Pancreas (tissue), 10 donors: ENCODE measurements at places on chromosomes 11 and 22. TPM values are rescaled to one million over a fixed set of nuclear protein-coding genes. Genes with fewer than 3 reads are reported as not detected.

- DNase-seq = no peak
Measured at GRCh38 chr22:19352766-19353165, 61.2 kb upstream of the CLTCL1 start.

GRCh38 chr22:50436841-50437341 lies 37.9 kb downstream of the SBF1 start:
- DNase-seq = no peak

DNA sequence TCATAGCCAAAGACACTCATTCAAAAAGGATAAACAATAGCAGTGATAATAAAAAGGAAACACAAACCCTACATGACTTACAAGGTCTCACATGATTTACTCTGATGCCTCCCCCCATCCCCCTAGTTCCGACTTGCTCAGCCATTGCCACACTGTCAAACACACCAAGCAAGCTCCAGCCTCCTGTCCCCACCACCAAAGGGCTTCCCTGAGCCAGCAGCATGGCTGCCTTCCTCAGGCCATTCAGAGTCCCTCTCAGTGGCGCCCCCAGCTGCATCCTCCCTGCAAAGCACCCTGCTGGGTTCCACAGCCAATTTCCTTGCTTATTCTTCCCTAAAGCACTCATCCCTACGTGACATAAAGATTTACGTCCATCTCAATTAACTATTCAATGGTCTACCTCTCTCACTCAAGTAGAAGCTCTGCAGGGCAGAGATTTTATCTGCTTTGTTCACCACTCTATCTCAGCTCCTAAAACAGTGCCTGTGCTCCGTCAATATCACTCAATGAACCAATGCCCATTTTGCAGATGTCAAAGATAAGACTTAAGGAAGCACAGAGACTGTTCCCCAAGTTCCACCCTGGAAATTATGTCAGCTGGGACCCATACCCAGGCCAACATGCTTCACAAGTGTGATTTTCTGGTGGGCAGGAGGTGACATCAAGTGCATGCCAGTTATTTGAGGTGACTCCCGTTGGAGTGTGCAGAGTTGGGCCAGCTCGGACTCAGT lies 106.9 kb downstream of the SYN3 start:
- no peak for DNase-seq

DNA sequence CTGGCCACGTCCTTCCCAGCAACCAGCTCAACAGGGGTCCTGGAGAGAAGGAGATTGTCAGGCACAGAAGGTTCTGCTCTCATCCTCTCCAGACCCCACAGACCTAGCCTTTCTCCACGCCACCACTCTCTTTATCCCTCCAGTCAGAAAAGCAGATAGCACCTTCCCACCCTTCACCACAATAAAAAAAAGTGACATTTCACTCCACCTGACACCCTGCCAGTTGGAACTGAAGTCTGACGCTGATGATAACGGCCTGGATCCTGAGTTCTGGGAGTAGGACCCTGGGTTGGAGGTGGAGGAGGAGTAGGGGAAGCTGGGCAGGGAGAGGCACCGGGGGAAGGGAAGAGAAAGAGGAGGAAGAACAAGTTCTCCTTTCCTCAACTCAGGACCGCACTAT lies 127.5 kb upstream of the ANO1 start:
- DNase-seq = no peak

- no peak for DNase-seq
Measured at GRCh38 chr11:128342511-128343134, 244.7 kb downstream of the ETS1 start.

DNA sequence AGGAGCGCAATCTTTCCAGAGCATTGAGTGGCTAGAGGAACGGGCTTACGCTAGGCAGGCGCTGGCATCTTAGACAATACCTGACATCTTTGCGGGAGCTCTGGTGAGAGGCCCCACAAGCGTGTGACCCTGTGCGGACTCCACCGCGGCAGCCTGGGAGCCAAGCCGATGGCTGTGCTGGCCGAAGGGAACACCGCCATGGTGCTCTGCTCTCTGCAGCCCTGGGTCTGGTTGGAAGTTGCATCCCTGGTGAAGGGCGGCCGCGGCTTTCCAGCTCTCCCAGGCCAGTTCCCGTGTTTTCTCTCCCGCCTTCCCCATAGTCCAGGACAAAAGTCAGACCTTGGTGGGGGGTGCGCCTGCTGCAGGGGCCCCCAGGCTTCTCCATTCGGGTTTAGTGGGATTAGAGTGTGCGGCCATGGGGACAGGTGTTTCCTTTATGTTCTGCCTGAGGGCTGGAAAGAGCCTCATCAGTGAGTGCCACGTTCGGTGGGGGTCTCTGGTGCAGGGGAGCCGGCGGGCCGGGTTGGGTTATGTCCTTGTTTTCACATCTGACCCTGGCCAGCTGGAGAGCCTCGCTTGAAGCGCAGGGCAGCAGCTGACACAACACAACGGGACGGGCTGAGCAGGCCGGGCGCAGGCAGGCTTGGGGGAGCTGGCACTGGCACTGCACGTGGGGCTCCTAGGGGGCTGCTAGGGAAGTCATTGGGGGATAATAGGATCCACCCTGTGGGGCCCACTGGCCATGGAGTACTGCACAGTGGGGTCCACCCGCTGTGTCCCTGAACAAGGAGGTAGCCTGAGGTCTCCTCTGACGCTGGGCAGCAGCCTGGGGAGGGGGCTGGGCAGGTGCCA lies 94.8 kb downstream of the KCNQ1 start:
- peak; percentile 43 for DNase-seq

DNA sequence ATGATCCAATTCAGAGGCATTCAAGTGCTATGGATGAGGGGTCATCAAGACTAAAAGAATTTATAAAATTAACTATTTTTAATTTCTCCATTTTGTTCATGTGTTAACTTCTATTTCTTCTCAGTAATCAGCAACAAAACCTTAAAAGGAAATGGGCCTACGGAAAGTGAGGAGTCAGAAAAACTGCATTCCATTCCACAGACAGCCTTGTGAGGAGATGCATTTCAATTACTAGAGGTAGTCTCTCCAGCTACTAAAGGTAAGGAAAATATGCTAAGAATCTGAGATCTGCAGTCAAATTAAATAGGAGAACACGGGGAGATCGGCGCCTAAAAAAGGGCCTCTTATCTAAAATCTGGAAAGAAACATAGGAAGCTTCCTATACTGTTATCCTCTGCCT lies 661.7 kb downstream of the DLG2 start:
- DNase-seq = no peak

GRCh38 chr11:36073411-36074203 lies 129.7 kb downstream of the LDLRAD3 start:
- DNase-seq = peak; percentile 30

DNA sequence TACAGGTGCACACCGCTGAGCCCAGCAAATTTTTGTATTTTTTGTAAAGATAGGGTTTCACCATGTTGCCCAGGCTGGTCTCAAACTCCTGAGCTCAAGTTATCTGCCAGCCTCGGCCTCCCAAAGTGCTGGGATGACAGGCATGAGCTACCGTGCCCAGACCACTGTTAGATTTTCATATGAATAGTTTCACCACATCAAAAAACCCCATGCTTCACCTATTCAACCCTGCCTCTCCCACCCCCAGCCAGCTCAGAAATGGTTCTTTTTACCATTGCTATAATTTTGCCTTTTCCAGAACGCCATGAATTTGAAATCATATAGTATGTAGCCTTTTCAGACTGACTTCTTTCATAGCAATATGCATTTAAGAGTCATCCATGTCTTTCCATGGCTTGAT lies 37.9 kb downstream of the CDPF1 start:
- DNase-seq = no peak

ISX gene
- total RNA-seq = not detected

OR4C11 gene
- not detected for total RNA-seq

CRYBB3 gene
- 0.38 TPM for total RNA-seq

OSM gene
- 0.38 TPM for total RNA-seq

PGR gene
- total RNA-seq = 0.32 TPM
